NCI-H774 (cell line): ENCODE measurements at places on chromosomes 5 and 9.

GRCh38 chr9:136644343-136644592 is 18.4 kb upstream of the EGFL7 start:
- DNase-seq = peak; percentile 43

DNA sequence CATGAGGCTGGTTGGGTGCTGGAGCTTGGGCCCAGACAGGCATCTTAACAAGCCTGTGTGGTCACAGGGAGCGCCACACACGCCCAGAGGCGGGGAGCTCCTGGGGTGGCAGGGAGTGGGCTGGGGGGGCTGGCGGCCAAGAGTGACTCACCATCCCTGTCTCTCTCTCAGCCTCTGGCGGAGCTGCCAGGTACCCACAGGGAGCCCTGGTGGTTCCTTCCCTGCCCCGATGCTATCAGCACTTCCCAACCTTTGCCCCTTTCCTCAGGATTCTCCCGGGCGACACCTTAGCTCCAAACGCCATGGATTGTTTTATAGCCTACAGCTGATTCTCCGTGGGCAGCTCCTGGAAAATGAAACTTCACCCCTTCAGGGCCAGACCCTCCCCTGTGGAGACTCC is 5.5 kb downstream of the SLC9A3 start:
- no peak for DNase-seq

DNA sequence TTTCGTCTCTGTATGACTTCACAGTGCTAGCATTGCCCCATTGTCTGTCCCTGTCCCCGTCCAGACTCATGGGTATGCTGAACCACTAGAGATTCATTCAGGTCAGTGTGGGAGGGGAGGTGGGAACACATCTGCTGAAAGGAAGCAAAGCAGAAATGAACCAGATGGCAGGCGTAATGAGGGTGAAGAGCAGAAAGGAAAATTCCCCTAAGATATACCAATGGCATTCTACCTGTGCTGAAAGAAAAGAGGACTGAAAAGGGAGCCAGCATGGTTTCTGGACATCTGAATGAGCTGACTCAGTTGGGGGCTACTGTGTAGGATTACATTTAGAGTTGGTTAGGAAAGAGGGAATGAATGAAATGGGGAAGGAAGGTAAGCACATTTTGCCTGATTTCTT is 678.7 kb downstream of the MAT2B start:
- DNase-seq = no peak

- no peak for DNase-seq
Measured at GRCh38 chr9:129665814-129666520, 520 bp downstream of the PRRX2 start.

DNA sequence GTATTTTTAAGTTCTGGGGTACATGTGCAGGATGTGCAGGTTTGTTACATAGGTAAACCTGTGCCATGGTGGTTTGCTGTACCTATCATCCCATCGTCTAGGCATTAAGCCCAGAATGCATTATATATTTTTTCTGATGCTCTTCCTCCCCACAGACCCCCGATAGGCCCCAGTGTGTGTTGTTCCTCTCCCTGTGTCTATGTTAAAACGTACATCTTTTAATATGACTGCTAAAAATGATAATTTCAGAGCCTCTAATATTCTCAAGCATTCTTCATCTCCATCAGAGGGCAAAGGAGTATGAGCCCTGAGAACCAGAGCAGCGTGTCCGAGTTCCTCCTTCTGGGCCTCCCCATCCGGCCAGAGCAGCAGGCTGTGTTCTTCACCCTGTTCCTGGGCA is at the start of gene OR1J2:
TSS of gene OR1J2 (plus strand) at position 301 of the 400 bp plus-strand sequence. CDS start at position 301, 0 bp downstream.
- DNase-seq = no peak

DNA sequence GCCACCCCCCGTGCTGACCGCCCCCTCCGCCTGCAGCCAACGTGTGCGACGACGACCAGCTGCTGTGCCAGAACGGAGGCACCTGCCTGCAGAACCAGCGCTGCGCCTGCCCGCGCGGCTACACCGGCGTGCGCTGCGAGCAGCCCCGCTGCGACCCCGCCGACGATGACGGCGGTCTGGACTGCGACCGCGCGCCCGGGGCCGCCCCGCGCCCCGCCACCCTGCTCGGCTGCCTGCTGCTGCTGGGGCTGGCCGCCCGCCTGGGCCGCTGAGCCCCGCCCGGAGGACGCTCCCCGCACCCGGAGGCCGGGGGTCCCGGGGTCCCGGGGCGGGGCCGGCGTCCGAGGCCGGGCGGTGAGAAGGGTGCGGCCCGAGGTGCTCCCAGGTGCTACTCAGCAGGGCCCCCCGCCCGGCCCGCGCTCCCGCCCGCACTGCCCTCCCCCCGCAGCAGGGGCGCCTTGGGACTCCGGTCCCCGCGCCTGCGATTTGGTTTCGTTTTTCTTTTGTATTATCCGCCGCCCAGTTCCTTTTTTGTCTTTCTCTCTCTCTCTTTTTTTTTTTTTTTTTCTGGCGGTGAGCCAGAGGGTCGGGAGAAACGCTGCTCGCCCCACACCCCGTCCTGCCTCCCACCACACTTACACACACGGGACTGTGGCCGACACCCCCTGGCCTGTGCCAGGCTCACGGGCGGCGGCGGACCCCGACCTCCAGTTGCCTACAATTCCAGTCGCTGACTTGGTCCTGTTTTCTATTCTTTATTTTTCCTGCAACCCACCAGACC is 80.2 kb downstream of the NTNG2 start:
- peak; percentile 46 for DNase-seq

- DNase-seq = no peak
Measured at GRCh38 chr5:8934455-8934854, 611.4 kb downstream of the SEMA5A start.

DNA sequence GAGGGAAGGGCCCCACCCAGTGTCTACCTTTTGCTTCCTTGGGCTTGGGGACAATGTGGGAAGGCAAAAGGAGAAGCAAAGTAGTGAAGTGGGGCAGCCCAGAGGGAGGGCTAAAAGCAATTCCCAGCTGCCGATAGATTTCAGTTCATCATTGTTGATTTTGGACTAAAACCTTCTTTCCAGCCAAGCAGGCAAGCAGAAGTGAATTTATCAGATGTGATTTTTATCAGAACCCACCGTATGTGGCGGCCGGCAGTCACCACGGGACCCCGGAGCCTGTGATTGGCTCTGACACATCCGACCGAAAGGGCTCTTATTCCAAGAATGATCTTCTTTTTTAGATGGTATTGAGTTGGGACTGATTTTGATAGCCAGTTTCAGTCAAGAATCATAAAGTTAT is 559.9 kb downstream of the PSAT1 start:
- DNase-seq = no peak
